ENCODE measurements at places on chromosomes 6 and 20.
A peak's percentile ranks its signal among the peaks of the same experiment; 100 is the strongest.

GRCh38 chr6:61586934-61587537, 699.0 kb downstream of the KHDRBS2 start:
- no peak for DNase-seq

- DNase-seq: peak; percentile 37
Observed at GRCh38 chr6:27863962-27864905, 48.0 kb downstream of the OR2B2 start.

- no peak for DNase-seq
Observed at GRCh38 chr6:134196568-134197193, 121.2 kb downstream of the SGK1 start.

- DNase-seq: no peak
Observed at GRCh38 chr6:163494279-163494727, 79.8 kb downstream of the QKI start.

DNA sequence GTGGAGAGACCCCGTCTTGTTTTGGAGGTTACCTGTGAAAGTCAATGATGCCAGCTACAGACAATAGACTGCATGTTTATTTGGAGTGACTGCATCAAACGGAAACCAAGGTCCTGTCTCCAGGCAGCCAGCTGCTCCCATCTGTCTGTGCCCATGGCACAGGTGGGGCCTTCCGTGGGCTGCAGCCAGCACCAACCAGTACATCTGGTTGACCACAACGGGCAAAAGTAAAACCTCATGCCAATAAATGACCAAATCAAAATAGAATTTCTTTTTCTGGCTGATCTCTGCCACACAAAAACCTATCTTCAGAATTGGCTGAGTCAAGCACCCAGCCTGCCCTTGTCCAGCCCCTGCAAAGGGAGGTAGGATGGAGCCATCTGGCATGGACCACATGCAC, 33.5 kb downstream of the DLL1 start:
- DNase-seq: no peak

DNA sequence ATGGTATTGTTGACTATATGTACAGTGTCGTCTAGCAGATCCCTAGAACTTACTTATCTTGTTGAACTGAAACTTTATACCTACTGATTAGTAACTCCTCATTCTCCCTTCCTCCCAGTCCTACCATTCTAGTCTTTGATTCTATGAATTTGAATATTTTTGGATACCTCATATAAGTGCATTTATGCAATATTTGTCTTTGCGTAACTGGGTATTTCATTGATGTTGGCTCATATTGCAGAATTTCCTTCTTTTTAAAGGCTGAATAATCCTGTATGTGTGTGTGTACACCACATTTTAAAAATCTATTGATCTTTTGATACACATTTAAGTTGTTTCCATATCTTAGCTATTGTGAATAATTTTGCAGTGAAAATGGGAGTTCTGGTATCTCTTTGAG, 119.9 kb downstream of the SOX4 start:
- no peak for DNase-seq
